Stimulated activated CD4-positive, alpha-beta T cell treated with anti-CD3 and anti-CD28 coated beads, Interleukin-2, amount 100 ng/mL, for 4 hours (primary cell): ENCODE measurements at places on chromosomes 12 and 14.

GRCh38 chr14:38882533-38882932 lies 220.5 kb downstream of the SEC23A start:
- no peak for DNase-seq

DNA sequence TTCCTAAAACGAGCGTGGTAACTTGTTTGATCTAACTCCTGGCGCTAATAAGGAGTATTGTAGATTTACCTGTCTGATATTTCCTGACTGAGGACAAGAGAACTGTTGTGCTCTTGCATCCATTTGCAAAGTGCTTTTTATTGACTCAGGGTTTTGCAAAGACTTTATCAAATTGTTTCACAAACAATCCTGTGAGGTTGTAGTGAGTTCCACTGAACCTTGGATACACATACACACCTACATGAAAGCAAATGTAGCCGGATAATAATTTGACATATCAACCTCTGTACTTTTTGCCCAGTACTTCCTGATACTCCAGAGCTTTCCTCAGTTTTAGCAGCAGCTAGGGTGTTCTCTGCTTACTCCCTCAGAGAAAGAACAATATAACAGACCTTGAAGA lies 6.7 kb upstream of the PTGER2 start:
- DNase-seq = no peak

GRCh38 chr14:86464341-86464740 lies 934.4 kb downstream of the FLRT2 start:
- DNase-seq = no peak

DNA sequence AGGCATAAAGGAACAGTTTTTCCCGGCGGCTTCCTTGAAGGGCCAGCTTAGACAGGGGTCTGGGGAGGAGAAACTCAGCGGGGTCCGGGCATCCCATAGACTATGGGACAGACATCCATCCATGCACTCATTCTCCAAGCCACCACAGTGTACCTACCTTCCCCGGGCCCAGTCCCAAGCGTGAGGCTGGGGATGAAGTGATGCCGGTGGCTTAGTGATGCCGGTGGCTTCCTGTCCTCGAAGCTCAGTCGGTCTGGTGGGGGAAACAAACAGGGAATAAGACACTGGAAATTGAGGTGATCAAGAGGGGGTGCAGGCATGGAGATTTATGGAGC lies 421 bp downstream of the RTL1 start:
- no peak for DNase-seq

- DNase-seq = no peak
These were observed 5.4 kb downstream of the SOS2 start for GRCh38 chr14:50225974-50226297.

GRCh38 chr14:52399104-52399503 lies 85.0 kb downstream of the PTGER2 start:
- DNase-seq = no peak

DNA sequence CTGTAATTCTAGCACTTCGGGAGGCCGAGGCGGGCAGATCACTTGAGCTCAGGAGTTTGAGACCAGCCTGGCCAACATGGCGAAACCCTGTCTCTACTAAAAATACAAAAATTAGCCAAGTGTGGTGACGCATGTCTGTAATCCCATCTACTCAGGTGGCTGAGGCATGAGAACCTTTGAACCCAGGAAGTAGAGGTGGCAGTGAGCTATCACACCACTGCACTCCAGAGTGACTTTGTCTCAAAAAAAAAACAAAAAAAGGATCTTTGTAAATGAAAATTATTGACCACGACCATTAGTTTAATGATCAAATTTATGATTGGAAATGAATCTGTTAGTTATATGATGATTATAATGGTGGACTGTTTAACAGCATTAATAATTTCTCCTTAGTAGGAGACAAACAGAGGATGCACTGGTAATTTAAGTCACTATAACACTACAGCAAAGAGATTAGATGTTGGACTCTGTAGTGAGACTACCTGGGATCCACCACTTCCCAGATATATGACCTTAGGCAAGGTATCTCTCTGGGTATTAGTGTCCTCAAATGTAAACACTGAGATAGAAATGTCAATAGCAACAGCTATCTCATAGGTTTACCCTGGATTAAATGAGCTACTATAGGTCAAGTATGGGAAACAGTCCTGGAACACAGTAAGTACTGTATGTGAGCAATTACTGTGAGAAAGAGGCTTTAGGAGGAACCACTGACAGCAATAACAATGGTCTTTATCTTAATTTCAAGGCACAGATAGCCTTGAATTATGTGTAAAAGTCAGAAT lies 214.7 kb downstream of the NOVA1 start:
- no peak for DNase-seq

DNA sequence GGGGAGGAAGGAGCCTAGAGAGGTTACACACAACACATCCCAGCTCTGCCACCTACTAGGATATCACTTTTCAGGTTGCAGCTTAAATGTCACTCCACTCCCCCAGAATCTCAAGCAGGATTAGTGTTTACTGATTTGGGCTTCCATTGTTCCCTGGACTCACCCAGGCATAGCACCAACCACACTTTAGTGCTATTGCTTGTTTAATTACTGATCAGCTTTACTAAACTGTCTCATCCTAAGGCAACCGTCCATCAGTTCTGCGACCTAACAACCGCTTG lies 6.1 kb upstream of the KRT18 start:
- DNase-seq = no peak
